ENCODE measurements at places on chromosomes 12 and 14.

GRCh38 chr12:3313675-3314663, 177.0 kb upstream of the PRMT8 start:
- DNase-seq, result no peak

DNA sequence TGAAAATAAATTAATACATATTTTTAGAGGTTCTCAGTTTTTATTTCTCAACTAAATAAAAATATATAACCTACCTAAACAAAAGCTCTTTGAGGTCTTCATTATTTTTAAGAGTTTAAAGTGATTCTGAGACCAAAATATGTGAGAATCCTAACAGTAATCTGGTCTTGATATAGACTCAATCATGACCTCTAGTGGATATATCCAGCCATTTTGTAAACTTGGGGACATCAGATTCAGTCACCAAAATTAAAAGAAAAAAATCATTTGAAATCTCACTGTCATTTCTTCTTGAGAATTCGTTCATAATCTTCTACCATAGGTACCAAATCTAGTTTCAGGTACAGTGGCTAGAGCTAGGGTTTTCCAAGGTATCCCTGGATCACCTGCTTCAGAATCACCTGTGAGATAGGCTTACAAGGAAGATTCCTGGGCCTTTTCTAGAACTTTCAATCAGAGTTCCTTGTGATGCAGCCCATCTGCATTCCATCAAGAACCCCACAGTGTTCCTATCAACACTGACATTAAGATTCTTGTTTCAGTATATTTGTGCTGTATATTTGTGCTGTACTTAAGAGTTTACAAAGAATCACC, 214.9 kb downstream of the ADAMTS20 start:
- DNase-seq, result no peak

GRCh38 chr12:97572220-97572619, 109.6 kb downstream of the RMST start:
- no peak for DNase-seq

GRCh38 chr14:103136388-103137271, 13.4 kb downstream of the TNFAIP2 start:
- no peak for DNase-seq

GRCh38 chr14:36091096-36091495, 85.4 kb downstream of the PTCSC3 start:
- no peak for DNase-seq

DNA sequence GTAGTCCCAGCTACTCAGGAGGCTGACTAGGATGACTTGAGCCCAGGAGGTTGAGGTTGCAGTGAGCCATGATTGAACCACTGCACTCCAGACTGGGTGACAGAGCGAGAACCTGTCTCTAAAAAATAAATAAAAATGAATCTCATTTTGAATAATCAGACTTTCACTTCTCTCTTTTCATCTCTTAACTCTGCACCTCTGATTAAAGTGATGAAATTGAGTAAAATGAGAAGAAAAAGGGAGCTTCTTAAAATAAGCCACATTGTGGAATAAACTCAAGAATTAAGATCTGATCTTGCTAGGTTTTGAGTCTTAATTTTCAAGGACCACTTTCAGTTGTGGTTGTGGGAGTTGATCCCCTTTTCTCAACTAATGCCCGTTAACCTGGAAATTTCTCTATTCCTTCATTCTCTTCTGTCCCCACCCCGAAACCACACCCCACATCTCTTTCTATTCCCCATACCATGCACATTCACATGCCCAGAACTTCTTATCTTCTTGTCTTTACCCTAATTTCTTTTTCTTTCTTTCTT, 70.9 kb upstream of the ETV6 start:
- DNase-seq, result no peak

- DNase-seq, result no peak
Measured at GRCh38 chr14:57058319-57058718, 210.4 kb downstream of the EXOC5 start.

- DNase-seq, result no peak
Measured at GRCh38 chr14:31414190-31414833, 6.0 kb downstream of the HEATR5A start.

DNA sequence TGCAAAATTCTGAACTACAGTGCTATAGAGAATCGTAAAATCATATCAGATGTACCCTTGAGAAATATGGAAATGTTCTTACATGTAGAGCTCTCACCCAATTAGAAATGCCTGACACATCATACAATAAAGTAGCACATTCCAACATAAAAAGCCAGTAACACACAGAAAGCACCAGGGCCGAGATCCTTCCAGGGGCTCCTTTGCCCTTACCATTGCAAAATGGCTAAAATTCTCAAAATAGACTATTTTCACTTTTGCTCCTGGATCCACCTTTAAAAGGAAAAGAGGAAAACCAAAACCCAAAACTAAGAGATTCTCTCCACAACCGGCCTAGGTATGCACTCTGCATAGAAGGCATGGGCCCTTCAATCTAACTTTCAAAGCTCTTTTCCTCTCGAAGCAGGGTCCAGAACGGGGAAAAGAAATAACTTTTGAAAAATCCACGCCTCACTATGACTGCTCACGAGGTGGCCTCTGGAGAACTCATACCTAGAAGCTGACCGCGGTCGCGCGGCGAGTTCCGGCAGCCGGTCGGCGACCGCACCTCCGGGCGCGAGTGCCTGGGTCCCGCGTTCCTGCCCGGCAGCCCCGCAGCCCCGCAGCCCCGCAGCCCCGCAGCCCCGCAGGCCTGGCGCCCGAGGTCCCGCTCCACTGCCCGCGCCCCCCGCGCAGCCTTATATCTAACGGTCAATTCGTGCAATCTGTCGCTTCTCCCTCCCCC, 2.7 kb downstream of the OTX2 start:
- no peak for DNase-seq

- no peak for DNase-seq
Measured at GRCh38 chr14:37122919-37123639, 49.3 kb downstream of the SLC25A21 start.

DNA sequence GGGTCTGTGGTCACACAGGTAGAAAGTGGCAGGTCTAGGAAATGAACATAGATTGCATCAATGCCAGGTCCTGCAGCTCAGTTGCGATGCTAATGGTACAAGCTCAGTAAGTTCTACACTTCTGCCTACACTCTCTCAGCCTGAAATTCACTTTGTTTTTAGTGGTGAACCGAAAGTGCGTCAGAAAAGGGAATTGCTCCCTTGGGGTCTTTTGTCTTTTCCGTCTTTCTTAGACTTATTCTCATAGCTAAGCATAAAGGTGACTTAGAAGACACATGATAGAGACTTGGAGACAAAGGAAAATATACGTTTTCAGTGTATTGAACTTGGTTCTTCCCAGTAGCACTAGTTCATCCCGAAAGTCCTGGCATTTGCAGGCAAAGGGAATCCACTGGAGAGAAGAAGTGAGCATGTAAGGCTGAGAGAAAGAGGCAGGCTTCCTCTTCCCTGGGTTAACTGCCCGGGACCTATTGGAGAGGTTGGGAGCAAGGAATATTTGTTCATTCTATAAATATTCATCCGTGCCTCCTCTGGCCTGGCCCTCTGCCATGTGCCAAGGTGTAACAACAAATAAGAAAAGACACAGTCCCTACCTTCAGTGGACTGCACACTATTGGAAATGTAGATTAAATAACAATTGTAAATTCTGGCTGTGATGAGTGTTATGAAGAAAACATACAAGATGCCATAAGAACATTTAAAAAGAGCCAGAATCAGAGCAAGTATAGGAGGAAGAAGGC, 785.8 kb downstream of the MED13L start:
- no peak for DNase-seq

DNA sequence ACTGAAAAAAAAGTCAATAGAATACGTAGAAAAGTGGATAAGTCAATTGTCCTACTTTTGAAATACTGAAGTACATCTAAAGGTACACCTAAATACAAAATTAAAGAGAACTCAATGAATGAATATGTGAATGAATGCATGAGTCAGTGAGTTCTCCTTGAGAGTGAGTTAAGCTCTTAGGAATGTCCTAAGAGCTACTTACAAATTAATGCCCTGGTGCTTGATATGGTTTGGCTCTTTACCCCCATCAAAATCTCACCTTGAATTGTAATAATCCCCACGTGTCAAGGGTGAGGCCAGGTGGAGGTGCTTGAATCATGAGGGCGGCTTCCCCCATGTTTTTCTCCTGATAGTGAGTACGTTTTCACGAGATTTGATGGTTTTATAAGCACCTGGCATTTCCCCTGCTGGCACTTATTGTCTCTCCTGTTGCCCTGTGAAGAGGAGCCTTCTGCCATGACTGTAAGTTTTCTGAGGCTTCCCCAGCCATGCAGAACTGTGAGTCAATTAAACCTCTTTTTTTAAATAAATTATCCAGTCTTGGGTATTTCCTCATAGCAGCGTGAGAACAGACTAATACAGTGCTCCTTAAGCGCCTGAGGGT, 192.2 kb upstream of the ARHGAP5 start:
- no peak for DNase-seq

Data from stimulated activated CD8-positive, alpha-beta memory T cell treated with anti-CD3 and anti-CD28 coated beads, Interleukin-7, amount 100 ng/mL, for 1 hour (primary cell).